T-helper 1 cell treated with Interleukin-12 subunit alpha and Interleukin-12 subunit beta and Interleukin-4 antibody, amounts not matched to agents 30 ng/mL and 1 ng/mL, for 36 hours (primary cell): ENCODE measurements at places on chromosomes 7 and 10. TPM values are rescaled to one million over a fixed set of nuclear protein-coding genes. Genes with fewer than 3 reads are reported as not detected.

Gene GAD2
- total RNA-seq, result not detected in 2 replicates

Gene AHCYL2
- total RNA-seq, result 26.0 and 26.6 TPM in 2 replicates

Gene MKX
- 0.17 TPM in 1 of 2 replicates, not detected in the other for total RNA-seq

Gene UFSP1
- 3.3 and 3.7 TPM in 2 replicates for total RNA-seq

Gene CPA5
- 0.90 and 0.91 TPM in 2 replicates for total RNA-seq

Gene GFRA1
- total RNA-seq, result not detected in 2 replicates

Gene ARMC10
- total RNA-seq, result 33.2 and 35.2 TPM in 2 replicates

Gene FKBP6
- not detected in 2 replicates for total RNA-seq

Gene ACSL5
- 70.9 and 71.8 TPM in 2 replicates for total RNA-seq

Gene VGF
- 0.20 and 0.37 TPM in 2 replicates for total RNA-seq

Gene WNT8B
- total RNA-seq, result 0.20 TPM in 1 of 2 replicates, not detected in the other

Gene GATAD1
- 13.0 and 14.2 TPM in 2 replicates for total RNA-seq

Gene HKDC1
- 3.0 and 3.7 TPM in 2 replicates for total RNA-seq

Gene PNLIPRP2
- total RNA-seq, result not detected in 2 replicates

Gene CPA2
- total RNA-seq, result not detected in 2 replicates

Gene CRHR2
- total RNA-seq, result not detected in 2 replicates

Gene GPR15LG
- not detected in 2 replicates for total RNA-seq

Gene TAS2R41
- not detected in 2 replicates for total RNA-seq

Gene ZNF804B
- total RNA-seq, result not detected in 2 replicates

Gene EBLN1
- not detected in 2 replicates for total RNA-seq

Gene LRRC17
- total RNA-seq, result 0.20 TPM in 1 of 2 replicates, not detected in the other

Gene CALML5
- not detected in 2 replicates for total RNA-seq

Gene TMEM236
- total RNA-seq, result 0.02 and 0.07 TPM in 2 replicates

Gene POLL
- total RNA-seq, result 33.6 and 35.4 TPM in 2 replicates

Gene TRIL
- 0.44 and 0.47 TPM in 2 replicates for total RNA-seq

Gene LIPN
- total RNA-seq, result not detected in 2 replicates

Gene KLF6
- 172 and 177 TPM in 2 replicates for total RNA-seq

Gene SLC25A13
- total RNA-seq, result 12.8 and 13.2 TPM in 2 replicates

Gene CALHM1
- total RNA-seq, result 0.17 and 0.25 TPM in 2 replicates

Gene ZSWIM8
- total RNA-seq, result 112 and 128 TPM in 2 replicates

Gene TMEM176A
- total RNA-seq, result not detected in 2 replicates

Gene DNAAF5
- 22.5 and 24.6 TPM in 2 replicates for total RNA-seq

Gene FAM25C
- not detected in 2 replicates for total RNA-seq

Gene SEMA4G
- 0.85 and 0.88 TPM in 2 replicates for total RNA-seq

Gene KLF14
- not detected in 2 replicates for total RNA-seq

Gene MEPCE
- total RNA-seq, result 42.3 and 43.4 TPM in 2 replicates

Gene GPER1
- total RNA-seq, result not detected in 2 replicates

Gene EMX2
- not detected in 2 replicates for total RNA-seq

Gene DPYSL4
- 22.5 and 24.0 TPM in 2 replicates for total RNA-seq

Gene TEX36
- total RNA-seq, result not detected in 2 replicates

Gene MMP21
- 0.24 and 0.27 TPM in 2 replicates for total RNA-seq

Gene SFTPA1
- total RNA-seq, result not detected in 2 replicates

Gene STAG3
- 33.0 and 38.3 TPM in 2 replicates for total RNA-seq

Gene GDF2
- total RNA-seq, result not detected in 2 replicates

Gene HHEX
- total RNA-seq, result 0.12 TPM in 1 of 2 replicates, not detected in the other

Gene VAX1
- not detected in 2 replicates for total RNA-seq

Gene HDAC9
- total RNA-seq, result 0.68 and 0.71 TPM in 2 replicates

Gene PNLIPRP3
- total RNA-seq, result not detected in 2 replicates

Gene POLR2J2
- 20.3 and 20.4 TPM in 2 replicates for total RNA-seq

Gene FEZF1
- total RNA-seq, result not detected in 2 replicates

Gene LIPJ
- 0.10 TPM in 1 of 2 replicates, not detected in the other for total RNA-seq

Gene SPDYE3
- not detected in 2 replicates for total RNA-seq

Gene LIPF
- total RNA-seq, result not detected in 2 replicates

Gene C10orf53
- total RNA-seq, result not detected in 2 replicates

Gene AGR2
- not detected in 2 replicates for total RNA-seq

Gene TWIST1
- total RNA-seq, result 4.5 and 6.7 TPM in 2 replicates

Gene PHKG1
- total RNA-seq, result 1.5 and 2.0 TPM in 2 replicates

Gene NPY4R2
- total RNA-seq, result not detected in 2 replicates

Gene PRLHR
- total RNA-seq, result not detected in 2 replicates
